ENCODE measurements at places on chromosomes 12 and 14.
A peak's percentile ranks its signal among the peaks of the same experiment; 100 is the strongest.

GRCh38 chr12:107545737-107546353 is 139.8 kb upstream of the PWP1 start:
- no peak for DNase-seq

DNA sequence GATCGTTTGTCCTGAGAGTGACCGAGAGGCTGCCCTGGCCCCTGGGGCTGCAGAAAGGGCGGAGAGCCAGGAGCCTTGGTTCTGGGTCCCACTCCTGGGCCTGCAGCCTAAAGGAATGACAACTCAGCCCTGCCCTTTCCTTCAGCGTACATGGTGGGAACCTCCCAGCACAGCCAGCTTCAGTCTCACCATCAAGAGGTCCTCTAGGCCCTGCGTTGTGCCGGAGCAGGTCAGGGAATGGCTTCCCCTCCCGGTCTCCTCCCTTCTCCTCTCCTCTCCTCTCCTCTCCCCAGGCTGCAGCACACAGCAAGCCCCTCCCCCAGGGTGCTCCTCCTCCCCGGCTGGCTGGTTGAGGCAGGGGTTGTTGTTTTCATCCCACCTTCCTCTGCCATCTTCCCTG is 44.6 kb upstream of the TUNAR start:
- no peak for DNase-seq

DNA sequence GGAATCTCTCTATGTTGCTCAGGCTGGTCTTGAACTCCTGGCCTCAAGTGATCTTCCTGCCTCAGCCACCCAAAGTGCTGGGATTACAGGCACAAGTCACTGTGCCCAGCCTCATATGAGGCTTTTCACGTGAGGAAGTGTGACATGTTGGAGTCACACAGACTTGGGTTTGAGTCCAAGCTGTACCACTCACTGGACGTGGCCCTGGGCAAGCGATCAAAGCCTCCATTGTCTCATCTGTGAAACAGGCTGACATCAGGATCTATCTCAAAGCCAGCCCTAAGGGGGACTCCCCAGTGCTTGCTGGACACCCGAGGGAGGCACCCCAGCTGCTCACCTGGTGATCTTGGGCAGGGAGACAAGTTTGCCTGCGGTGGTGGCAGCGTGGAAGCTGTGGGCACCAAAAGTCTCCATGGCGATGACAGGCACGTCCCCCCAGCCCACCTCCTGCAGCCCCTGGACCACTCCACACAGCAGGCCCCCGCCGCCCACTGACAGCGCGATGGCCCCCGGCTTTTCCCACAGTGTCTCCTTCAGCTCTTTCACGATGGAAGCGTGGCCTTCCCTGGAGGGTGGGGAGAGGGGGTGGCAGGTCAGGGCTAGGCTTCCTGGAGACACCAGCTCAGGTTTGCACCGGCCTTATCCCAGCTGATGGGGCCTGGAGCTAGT is 6.7 kb downstream of the SDS start:
- DNase-seq = no peak

DNA sequence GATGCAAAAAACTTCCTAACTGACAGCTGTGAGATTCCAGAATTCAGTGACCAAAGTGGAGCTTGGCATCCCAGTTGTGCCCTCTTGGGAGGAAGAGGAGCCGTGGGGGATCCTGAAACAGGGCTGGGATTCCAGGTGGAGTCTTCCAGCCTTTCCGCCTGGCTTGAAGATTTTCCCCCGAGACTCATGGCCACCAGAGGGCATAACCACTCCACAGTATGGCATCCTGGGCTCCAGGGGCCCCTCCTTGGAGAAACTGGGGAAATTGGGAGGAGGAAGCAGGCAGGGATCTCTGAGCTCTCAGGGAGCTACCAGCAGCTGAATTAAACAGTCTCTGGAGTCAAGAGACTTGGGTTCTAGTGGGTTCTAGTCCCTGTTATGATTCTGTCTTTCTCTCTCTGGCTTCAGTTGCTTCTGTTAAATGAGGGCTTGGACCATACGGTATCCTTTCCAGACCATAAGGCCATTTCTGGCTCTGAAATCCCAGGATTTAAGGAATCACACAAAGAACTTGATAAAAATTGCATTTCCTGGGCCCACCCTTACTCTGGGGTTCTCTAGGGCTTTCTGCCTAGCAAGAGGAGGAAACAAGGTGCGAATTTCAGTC is 2.6 kb upstream of the TAMALIN start:
- peak; percentile 38 for DNase-seq

DNA sequence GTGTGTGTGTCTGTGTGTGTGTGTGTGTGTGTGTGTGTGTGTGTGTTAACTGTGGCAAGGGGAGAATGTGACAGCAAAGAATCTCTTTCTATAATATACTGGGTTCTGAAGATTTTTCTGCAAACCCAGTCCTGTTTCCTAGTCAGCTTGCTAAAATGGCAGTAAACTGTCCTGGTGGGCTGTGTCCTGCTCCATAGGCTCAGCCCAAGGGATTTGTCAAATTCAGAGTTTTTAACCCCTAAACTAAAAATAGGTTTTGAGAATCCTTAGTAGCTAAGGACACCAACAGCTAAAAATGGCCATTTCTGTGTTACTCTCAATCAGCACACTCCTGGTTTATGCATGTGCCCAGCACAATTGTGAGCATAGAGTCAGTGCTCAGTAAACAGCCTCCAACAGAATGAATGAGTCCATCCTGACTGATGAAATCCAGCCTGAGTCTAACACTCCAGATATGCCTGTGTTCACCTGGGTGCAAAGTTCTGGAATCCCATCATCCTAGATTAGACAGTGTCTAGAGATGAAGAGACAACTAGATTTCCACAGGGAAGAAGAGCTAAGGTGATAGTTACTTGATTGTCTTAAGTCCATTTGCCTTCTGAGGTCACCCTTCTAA is 192.6 kb downstream of the TTC6 start:
- DNase-seq = no peak

DNA sequence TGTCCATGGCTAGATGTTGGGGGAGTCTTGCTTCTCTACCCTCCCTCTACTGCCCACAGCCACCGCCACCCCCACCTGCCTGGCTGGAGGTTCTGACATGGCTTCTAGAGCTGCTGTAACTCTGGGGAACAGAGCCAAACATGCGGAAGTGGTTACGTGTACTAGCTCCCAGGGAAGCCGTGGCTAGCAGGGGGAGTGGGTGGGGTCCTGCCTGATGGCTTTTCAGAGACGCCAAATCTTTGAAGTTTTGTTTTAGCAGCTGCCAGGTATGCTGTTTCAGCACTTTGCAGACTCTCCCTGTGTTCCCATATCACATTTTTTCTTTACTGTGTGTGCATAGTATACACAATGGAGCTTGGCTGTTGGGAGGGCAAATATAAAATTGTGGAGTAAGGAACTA is 150.3 kb downstream of the TGFB3 start:
- DNase-seq = peak; percentile 76

- no peak for DNase-seq
These were observed 321.0 kb upstream of the RTL1 start for GRCh38 chr14:101224356-101225156.

DNA sequence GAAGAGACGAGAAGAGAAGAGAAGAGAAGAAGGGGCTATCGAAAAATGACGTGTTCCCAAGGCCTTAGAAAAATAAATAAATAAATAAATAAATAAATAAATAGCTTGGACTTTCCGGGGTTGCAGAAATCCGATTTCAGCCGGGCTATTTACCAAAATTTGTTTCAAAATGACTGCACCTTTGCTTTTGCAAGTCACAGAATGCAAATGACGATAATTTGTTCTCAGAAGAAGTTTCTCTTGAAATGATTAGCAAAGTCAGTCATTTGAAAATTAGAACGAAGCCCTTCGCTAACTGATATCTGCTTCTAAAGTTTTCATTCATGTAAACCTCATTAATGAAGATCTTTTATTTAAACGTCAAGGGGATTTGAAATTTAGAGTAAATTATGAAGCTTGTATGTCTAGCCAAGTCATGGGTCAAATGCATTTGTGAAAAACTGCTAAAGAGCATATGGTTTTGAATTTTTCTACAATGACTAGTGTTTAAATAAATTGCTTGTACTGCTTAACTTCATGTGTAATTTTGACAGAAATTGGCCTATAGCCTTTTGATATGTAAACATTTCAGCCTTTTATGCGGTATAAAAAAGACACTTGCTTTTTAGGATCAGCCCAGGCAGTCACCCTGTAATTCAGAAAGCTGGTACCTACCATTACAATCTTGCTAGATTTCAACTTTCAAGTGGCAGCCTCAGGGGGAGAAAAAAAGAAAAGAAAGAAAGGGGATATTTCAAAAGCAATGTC is 4.6 kb upstream of the GSC start:
- no peak for DNase-seq

- DNase-seq = no peak
These were observed 791.6 kb upstream of the NOVA1 start for GRCh38 chr14:27389402-27389801.

DNA sequence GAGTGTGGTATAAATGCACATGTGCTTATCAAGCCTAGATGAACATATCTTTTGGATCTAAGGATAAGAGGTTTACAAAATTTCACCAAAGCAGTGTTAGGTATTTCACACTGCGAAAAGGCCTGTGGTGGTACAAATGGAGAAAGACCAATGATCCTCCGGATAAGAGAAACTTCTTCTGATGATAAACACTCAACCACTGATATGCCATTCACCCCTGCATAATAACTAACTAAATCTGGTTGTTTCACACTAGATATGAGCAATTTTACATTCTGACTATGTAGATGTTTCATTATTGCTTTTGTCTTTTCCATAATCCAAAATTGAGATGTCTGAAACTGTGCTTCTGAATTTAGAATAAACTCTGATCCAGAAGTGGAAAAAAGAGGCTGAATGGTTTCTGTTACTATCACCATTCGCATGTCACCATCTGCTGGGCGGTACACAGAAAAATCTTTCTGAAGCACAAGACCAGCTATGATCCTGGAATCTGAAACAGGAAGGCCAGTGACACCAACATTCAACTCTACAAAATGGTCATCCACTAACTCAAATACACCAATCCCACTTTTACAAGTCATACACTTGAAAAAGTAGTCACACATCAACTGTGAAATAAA is 1.3 kb downstream of the BBS10 start:
- DNase-seq = no peak

- no peak for DNase-seq
These were observed 106.6 kb downstream of the BTG1 start for GRCh38 chr12:92039046-92039445.

- DNase-seq = no peak
These were observed 44.2 kb upstream of the EMP1 start for GRCh38 chr12:13152281-13152680.

GRCh38 chr14:21202463-21203358 is 46.8 kb upstream of the OR5AU1 start:
- DNase-seq = no peak

DNA sequence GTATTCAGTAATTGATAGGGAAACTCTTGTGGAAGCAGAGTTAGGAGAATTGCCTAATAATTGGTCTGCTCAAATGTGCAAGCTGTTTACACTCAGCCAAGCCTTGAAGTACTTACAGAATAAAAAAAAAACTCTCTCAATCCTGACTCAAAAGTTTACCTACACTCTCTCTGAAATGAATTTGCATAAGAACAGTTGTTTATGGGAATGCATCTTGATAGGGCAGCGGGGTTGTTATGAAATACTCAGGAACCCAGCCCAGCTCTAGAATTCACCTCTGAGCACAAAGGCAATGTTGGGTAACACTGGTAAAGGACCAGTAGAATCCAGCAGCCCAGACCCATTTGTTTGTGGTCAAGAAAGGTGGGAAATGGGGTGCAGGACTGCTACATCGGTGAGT is 267.0 kb downstream of the CPNE8 start:
- DNase-seq = no peak

- no peak for DNase-seq
These were observed 268.8 kb upstream of the DIO3 start for GRCh38 chr14:101292448-101292847.

DNA sequence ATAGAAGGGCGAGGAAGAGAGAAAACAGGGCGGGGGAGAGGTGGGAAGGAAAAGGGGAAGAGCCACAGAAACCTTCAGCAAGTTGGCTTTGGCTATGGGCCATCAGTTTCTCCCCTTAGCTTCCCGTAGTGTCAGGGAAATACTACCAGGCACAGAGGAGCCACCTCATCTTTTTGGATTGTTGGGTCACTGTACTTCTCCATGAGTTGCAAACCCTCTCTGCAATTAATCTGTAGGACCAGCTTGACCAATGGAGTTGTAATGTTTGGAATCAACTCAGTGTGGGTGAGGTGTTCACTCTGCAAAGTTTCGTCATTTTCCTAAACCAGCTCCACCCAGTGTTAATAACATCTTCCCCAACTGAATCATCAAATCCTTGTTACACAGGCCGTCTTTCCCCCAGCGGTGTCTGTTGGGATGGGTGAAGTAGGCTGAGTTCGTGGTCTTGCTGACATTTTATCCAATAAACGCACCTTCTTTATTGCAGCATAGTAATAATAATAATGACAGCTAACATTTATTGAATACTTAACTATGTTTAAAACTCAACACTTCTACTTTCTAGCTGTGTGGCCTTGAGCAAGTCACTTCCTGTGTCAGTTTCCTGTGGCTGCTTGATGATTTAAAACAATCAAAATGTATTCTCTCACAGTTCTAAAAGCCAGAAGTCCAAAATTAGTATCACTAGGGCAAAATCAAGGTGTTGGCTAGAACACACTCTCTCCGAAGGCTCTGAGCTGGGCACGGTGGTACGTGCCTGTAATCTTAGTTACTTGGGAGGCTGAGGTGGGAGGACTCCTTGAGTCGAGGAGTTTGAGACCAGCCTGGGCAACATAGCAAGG is 8.1 kb upstream of the GLTP start:
- DNase-seq = peak; percentile 31

GRCh38 chr12:2963760-2964292 is 4.6 kb downstream of the TEAD4 start:
- DNase-seq = no peak

- DNase-seq = peak; percentile 35
These were observed 10.8 kb upstream of the GPRC5A start for GRCh38 chr12:12880537-12880936.

GRCh38 chr12:114680604-114681069 is 3.3 kb downstream of the TBX3 start:
- DNase-seq = no peak

DNA sequence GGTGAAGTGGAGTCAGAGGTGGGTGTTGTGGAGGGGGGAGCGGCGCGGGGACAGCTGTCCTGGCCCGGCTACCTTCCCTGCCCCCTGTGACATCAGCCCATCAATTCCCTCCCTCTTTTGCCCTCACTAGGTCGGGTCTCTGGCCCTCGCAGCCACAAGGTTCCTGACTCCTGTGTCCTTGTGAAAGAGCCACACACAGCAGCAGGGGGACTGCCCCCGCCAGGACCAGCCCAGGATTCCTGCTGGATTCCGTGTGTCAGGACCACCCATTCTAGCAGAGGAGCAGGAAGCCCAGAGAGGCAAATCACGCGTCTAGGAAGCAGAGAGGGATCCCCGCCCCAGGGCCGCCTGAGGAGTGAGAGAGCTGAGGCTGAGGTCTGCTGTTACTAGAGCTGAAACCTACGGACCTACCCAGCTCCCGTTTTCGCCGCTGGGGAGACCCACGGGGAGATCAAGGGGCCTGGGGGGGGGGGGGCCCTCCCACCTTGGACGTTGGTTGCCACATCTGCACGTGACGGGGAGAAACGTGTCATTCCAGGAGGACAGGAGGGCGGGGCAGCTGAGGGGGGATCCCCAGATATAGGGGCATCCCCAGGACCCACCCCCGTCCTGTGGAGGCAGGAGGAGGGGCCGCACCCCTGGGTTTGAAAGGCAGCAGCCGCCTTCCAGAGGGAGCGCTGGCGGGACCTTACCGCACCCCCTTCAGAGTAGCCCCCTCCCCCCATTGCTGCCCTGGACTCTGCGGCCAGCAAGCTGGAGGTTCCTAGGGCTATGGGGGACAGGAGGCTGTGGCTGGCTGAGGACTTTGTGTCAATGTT is 12.5 kb upstream of the INF2 start:
- DNase-seq = peak; percentile 42
